GM23248 (cell line): ENCODE measurements at places on chromosomes 1 and 21.

- DNase-seq, result peak; percentile 25
These were observed 18.3 kb downstream of the SPATA21 start for GRCh38 chr1:16418823-16419425.

DNA sequence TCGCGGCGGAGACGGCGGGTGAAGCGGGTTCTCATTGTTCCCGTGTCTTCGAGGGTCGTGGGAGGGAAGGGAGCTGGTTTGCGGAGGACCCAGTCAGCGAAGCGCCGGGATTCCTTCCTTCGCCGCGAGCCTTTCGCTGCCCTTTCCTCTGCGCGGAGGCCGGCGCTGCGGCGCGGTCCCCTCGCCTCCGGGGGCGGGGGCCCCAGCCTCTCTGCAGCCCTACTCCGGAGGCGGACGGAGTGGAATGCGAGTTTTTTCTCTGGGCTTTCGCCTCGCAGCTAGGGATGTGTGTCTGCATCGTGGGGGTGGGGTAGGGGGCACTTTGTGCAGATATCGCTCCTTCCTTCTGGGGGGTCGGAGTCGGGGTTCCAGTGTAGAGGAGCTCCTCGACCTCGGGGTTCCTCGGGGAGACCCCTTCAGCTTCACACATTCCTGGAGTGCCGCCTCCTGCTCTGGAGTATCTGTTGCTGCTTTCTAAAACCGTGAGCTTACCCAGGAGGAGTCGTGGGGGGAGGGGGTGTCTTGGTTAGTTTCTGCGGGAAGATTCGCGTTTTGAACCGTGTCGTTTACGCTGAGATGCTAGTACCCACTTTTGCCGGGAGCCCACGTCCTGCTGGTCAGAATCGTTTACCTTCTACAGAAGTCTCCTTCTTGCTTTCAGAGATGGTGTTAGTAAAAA is 595 bp downstream of the RNF2 start:
- DNase-seq, result peak; percentile 78

DNA sequence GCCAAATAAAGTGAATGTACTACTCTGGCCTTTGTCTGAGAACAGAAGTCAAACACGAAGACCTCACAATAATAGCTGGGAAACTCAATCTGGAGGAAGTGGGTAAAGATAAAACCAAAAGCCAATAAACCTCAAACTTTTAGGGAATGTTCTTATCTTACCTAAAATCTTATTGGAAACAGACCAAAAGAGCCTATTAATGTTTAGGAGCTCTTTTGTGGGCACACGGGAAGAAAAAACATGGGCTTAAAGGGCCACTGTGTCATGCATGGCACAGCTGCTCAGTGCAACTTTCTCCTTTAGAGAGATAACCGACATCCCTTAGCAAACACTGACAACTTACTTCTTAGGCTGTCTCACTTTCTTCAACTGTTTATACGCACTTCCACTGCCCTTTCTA is 16.1 kb downstream of the EIF2B3 start:
- no peak for DNase-seq

- DNase-seq, result no peak
These were observed 8.7 kb downstream of the LAPTM5 start for GRCh38 chr1:30748699-30749401.
